ENCODE measurements at places on chromosomes 5 and 9.

DNA sequence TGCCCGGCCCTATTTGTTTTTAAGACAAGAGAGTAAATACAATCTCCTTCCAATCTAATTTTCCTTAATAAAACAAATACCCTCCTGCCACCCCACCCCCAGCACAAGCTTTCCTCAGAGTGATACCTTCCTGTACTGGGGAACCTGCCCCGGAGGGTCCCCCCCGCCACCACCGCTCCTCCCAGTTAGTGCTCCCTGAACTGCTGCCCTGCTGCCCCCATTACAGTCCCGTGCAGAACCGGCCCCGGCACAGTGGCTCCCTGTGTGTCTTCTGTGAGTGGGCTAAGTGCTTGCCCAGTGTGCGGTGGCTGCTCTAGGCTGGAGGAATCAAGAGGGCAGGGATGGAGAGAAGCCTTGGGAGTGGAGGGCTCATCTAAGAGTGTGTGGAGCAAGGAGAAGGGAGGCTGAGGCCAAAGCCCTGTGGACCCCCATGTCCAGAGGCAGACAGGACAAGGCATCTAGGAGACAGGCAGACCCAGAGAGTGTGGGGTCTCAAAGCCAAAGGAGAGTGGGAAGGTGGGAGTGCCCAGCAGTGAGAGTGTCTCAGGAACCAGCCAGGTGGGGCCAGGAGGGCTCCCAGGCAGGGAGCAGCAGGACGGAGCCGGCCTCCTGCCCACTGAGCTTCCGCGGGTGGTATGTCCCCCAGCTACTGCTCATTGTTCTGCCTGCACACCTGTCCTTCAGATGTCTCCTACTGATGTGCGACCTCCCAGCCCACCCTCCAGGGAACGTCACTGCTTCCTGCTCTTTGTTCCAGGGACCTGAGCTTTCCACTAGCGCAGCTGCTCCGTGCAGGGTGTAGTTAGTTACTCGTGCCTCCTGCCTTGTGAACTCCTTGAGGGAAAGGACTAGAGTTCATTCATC lies 129.0 kb downstream of the DAB2IP start:
- no peak for DNase-seq

GRCh38 chr5:61409568-61409967 lies 77.5 kb downstream of the ZSWIM6 start:
- DNase-seq = no peak

- no peak for DNase-seq
Measured at GRCh38 chr9:135864447-135865049, 42.8 kb downstream of the CAMSAP1 start.

DNA sequence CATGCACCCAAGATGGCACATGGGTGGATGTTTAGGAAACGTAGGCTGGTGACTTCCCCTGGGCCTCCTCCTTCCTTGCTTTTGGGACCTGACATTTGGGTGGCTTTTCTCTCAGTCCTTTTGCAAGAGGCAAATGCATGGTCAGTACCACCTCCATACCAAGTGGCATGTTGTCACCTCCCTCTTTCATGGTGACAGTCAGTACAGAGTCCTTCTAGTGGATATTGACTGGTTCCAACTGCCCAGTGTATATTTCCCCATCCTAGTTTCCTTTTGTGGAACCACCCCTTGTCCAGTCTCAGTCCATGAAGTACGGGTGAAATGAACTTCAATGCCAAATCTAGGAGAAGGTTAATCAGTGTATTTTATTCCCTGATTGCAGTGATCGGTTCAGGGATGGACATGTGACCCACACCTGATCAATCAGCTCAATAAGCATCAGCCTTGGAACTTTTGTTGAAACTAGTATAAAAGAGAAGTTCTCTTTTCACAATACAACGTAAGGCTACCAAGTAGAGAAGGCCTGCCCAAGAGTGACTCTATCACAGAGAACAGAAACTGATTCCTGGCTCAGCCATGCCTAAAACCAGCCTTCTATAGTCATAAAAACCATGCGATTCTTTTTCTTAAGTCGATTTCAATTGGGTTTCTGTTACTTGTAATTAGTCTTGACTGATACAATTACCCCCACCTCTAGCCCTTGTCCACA lies 143.4 kb upstream of the KLF9 start:
- DNase-seq = no peak

DNA sequence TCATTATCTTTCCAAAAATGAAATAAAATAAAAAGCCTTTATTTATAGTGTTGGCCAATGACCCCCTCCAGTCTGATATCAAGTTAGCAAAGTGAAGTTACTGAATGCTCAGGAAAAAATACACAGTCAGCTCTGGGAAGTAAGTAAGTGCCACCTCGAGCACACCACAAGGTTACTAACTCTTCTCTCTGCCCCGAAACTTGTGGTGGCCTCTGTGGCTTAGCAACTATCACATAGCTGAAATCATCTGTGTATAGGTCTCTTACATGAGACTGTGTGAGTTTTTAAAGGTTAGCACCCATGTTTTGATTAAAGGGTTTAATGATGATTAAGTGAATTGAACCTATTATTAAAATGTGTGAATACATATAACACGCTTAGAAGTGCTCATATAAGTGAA lies 161.4 kb upstream of the KLF4 start:
- no peak for DNase-seq

DNA sequence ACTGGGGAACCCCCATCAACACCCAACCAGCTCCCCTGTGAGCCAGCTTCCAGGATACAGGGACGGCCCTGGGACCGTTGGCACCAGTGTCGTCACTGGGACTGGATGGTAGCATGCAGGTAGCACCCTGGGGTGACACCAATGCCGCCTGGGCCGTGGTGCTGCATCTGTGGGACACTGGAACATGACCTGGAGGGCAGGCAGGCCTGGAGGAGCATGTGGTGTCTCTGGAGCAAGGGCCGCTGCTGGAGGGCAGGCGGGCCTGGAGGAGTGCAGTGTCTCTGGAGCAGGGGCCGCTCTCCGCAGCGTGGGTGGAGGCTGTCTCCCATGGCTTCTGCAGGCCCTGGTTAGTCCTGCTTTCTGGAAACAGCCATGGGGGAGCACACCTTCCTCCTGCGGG lies 13.1 kb downstream of the LPCAT1 start:
- peak; percentile 65 for DNase-seq

DNA sequence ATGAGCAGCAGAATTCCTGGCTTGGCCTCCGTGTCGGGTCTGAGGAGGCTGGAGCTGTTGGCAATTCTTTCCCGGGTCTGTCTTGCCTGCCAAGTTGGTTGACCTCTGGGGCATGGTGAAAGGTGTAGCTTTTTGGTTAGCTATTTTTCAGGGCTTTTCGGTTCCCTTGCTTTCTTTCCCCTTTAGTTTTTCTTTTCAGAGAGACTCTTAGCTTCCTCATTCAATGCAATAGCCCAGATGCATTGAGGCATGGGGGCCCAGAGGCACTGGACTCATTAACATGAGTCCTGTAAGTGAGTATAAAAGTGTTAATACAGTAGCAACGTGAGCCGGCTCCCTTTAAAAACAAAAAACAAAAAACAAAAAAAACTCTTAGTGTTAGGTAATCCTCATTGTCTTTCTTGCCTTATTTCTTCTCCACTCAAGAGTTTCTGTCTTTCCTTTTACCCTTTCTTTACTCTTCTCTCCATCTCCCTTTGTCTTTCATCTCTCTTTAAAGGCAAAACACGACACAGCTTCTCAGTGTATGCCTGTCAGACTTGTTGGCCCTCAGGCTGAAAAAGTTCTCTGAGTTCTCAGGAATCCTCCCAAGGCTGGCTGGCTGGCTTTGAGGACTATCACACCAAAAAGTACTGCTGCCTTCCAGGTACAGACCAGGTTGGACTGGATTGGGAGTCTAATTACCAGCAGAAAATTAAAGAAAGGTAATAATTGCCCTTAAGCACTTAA lies 289.9 kb upstream of the TUT7 start:
- no peak for DNase-seq

DNA sequence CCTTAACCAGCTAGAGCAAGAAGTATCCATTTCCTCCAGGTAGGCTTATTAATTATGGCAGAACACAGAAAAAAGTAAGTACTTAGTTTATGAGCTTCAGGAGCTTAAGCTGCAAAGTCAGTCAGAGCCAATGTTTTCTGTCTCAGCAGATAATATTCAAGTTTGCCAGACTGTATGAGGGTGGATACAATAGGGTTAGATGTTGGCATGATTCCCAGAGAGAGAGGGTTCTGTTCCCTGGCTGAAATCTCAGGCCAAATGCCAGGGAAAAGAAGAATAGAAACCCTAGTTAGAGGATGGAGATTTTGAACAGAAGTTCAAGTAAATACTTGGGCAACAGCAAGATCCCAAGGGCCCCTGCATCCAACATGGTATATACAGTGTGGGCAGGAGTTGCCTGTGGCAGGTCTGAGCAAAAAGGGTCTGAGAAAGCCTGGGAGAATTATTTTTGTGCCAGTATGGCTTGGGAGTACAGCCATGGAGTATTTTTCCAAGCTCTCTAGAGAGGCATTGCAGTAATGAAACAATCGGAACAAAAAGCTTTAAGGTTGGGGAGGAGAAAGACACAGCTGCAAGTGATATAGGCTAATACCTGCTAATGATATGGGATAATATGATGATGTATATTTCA lies 31.0 kb upstream of the ISOC1 start:
- no peak for DNase-seq

DNA sequence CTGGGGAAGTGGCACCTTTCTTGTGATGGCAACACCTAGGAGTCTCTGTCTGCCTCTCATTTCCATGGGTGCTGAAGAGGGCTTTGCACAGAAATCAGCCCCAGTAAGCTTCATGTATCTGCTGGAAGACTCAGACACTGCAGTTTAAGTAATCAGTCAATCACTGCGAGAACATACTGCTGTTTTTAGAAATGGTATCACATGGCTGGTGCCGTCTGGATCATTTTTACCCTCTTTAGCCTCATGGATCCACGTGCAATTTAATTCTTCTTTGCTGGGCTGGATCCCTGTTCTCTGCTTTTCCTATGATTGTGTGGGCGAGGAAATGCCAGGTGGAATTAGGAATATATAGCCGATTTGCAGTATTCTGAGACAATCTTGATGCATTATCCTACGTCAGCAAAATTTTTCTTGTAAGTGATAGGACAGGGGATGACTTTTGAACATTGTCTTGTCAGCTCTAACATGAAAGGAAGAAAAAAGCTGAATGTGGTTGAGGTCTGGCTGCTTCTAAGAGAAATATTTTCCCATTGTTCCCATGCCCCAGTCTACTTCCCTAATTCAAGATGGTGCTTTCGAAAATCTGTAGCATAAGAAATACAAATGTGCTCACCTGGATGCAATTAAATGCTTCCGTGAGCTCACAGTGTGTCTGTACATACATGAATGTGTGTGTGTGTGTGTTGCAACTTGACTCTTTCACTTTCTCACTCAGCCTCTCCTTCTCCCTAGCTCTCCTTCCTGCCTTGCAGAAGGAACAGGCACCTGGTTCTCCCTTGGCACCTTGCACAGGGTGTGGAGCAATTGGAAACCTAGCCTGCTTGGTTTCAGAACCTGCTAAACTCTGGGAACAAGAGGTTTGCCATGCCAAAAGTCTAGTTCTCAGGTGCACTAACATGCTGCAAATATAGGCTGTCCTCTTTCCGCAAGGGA lies 281.6 kb downstream of the NTRK2 start:
- DNase-seq = no peak

- no peak for DNase-seq
Measured at GRCh38 chr5:44660251-44660650, 148.5 kb upstream of the MRPS30 start.

Measured in Right ventricle myocardium inferior (tissue), 1 donor.